Stimulated activated CD4-positive, alpha-beta T cell treated with anti-CD3 and anti-CD28 coated beads, Interleukin-15, amount 100 ng/mL, for 1 hour (primary cell): ENCODE measurements at places on chromosomes 12 and 14.

GRCh38 chr12:17030338-17030737, 424.4 kb upstream of the LMO3 start:
- DNase-seq, result no peak

DNA sequence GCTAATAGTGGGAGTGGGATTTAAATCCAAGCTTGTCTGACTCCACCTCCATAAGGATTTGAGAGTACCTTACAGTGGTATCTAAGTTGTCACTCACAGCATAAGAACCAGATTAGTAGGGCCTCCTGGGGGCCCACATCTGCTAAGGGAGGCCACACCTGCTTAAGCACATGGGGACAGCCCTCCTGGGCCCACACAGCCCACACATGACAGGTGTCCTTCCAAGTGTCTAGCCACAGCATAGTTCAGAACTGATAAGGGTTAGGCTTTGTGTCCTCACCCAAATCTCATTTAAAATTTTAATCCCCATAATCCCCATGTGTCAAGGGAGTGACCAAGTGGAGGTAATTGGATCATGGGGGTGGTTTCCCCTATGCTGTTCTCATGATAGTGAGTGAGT, 186.0 kb upstream of the HMGA2 start:
- no peak for DNase-seq

GRCh38 chr14:104142136-104142945, 4.0 kb downstream of the KIF26A start:
- DNase-seq, result no peak

GRCh38 chr12:7188562-7189397, 706 bp upstream of the PEX5 start:
- DNase-seq, result peak; percentile 31

DNA sequence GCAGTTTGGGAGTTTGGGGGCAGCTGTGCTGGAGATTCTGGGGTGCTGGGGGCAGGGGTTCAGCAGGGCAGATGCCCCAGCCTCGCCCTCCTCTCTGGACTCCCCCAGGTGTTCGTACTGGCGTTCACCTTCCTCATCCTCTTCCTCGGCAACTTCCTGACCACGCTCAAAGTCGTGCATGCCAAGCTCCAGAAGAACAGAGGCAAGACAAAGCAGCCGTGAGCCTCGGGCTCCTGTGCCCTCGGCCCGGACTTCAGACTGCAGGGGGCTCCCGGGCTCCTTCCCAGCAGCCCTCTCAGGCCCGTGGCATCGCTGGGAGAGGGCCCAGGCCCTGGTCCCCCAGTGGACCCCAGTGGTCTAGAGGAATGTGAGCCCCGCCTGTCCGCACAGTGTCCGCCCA, 18.0 kb downstream of the RHOF start:
- no peak for DNase-seq

GRCh38 chr14:39417014-39417413, 15.2 kb downstream of the FBXO33 start:
- DNase-seq, result no peak

DNA sequence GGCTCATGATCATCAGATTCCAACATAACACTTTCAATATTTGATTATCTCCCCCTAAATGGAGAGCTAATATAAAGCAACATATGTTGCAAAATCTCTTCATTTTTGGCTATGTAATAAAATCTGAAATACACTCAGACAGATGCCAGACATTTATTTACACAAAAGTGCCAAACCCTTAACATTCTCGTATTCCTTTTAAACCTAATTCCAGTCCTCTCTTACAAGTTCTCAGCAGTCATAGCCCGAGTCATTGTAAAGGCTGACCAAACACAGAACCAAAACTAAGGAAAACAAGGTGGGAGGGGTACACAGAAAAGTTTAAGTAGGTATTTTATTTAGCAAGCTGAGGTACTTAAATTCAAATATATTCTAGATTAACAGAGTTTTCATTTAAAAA, 81.4 kb downstream of the LRP6 start:
- no peak for DNase-seq

GRCh38 chr12:55112378-55112875, 13.8 kb upstream of the OR9K2 start:
- DNase-seq, result no peak

DNA sequence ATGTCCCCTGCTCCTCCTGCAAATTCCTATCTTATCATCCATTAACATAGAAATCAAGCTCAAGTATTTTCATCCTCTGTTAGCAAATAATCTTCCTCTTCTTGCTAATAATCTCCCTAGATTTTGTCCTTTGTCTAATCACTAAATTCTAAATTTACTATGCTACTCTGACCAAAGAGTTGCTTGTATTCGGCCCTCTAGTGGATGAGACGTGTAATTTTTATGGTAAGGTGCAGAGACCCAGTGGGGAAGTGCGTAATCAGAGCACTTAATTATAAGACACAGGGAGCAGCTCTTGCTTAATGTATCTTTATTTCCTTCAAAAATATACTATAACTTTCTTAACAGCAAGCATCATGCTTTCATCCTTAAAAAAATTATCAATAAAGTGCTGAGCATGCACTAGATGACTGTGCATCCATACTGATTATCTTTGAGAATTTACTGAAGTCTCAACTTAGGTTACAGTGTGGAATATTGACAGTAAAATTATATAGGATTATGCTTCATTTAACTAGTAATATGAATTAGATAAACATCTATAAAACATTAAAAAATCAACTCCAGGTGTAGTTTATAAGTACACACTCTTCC, 212.6 kb downstream of the SLC16A7 start:
- no peak for DNase-seq

DNA sequence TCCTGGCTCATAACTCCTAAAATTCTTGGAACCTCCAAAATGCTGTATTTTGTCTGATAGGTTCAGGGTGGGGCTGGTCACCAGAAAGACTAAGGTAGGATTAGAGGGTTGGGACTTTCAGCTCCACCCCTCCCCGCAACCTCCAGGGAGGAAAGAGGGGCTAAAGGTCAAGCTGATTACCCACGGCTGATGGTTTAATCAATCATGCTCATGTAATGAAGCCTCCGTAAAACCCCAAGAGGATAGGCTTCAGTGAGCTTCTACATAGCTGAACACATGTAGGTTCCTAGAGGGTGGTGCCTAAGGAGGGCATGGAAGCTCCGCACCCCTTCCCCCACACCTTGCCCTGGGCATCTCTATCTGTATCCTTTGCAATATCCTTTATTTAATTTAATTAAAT, 60.0 kb downstream of the DGLUCY start:
- no peak for DNase-seq

- no peak for DNase-seq
These were observed 35.6 kb upstream of the FICD start for GRCh38 chr12:108479364-108480070.
